ENCODE measurements at places on chromosomes 7 and 10.
A peak's percentile ranks its signal among the peaks of the same experiment; 100 is the strongest.

DNA sequence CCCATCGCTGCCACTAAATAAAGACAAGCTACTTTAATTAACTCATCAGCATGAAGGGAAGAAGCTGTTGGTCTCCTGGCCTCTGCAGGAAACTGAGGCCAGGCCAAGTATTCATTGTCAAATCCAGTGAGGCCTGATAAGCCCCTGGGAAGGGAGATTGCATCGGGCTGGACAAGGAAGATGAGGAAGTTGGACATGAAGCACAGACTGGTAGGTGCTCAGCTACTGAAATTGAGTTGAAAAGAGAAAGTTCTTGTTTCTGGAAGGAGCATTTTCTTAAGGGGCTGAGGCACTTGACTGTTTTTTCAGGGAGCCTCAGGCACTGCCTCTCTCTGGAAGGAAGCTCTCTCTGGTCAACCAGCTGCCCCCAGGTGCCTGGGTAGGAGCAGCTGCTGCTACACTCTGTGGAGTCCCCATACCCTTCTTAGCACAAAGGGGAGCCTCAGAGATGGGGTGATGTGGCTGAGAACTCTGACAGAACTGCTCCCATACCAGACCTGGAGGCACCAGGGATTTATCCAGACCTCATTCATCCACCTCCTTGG is 90.3 kb upstream of the IKZF1 start:
- DNase-seq, result no peak

DNA sequence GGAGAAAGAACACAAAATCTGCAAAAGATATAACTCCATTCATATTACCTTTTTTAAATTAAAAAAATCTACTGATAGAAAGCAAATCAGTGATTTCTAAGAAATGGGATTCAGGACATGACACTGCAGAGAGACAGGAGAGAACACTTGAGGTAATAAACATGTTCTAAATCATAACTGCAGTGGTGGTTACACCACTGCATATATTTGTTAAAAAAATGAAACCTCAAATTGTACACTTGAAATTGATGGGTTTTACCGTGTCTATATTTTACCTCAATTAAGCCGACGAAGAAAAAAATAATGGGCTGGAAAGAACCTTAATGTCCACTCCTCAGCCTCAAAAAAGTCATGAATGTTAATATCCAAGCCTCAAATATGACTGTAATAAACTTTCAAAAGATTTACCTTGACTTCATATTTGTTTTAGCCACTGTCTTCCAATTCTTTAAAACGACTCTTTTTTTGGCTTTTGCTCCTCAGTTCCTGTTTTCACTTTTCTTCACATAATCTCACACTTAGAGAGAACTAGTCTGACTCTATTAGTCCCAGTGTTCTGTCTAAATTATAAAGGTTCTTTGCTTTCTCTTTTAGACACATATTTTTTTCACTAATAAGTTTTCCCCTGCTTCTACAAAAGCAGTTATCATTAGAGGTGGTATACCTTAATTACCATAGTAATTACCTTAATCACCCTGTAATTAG is 502.4 kb downstream of the GRM8 start:
- DNase-seq, result no peak

- no peak for DNase-seq
Measured at GRCh38 chr10:21099291-21100062, 202.4 kb upstream of the NEBL start.

GRCh38 chr7:139860090-139860775 is 31.2 kb downstream of the TBXAS1 start:
- DNase-seq, result no peak

DNA sequence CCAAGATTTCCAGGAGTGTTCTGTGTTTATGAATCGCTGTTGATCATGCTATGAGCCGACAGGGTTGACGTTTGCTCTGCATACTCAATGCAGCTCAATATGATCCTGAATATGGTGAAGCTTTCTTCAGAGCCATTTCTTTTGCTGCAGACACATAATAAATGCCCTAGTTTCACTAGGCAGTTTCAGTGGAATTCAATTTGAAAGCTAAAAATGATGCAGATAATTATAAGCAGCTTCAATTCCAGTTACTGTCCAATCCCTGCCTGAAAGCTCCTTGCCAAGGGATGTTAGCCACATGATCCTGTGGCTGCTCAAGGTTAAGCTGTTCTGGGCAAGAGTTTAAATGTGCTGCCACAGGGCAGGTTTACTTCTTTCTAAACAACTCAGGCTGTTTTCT is 805.6 kb downstream of the NRG3 start:
- DNase-seq, result no peak

- peak; percentile 64 for DNase-seq
Measured at GRCh38 chr10:43137717-43138020, 576 bp upstream of the CSGALNACT2 start.

DNA sequence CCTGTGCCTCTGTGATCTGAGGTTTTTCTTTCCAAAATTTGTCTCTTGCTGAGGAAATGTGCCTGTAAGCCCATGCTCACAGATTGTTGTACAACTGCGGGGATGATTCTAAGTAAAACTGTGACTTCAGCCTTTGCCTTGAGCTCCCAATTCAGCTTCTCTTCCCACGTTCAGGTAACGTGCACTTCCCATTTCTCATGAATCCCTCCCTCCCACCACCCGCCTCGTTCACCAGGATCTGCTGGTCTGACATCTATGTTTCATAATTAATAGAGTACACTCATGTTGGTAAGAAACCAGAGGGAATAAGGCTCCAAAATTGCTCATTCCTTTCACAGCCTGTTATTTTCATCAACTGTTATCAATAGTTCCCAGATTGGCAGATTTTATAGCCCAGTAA is 332.6 kb upstream of the TPK1 start:
- no peak for DNase-seq

DNA sequence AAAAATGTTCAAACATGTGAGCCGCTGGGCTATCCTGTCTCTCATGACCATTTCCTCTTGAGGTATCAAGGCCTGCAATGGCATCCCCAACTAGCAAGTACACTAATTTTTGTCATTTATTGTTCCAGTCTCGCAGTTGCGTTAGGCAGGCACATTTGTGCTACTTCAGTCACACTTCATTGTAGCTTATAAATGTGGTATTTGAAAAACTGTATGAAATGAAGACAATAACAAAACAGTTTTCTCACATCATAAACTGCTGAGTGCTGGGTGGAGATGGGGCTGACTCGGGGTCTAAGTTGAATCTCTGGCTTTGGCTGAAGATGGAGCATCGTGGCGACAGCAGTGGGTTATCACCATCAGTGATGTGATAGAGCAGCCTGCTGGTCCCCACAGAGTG is 92.7 kb downstream of the FAM13C start:
- no peak for DNase-seq

DNA sequence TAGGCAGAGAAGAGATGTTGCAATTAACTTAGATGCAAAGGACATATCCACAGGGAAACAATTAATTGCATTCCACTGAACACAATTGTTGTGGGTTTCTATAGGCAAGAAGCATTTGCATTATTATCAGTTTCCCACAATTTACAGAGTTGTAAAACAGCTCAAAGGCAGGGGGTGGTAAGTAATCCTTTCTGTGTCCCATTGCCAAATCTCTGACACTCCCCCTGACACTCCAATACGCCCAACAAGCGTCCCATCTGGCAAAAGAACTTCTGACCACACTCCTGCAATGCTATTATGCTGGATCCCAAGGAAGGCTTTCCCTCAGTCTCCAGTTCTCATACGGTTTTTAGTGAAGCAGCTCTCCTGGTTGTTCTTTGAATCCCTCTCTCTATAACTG is 179.8 kb downstream of the CXCL12 start:
- peak; percentile 17 for DNase-seq

DNA sequence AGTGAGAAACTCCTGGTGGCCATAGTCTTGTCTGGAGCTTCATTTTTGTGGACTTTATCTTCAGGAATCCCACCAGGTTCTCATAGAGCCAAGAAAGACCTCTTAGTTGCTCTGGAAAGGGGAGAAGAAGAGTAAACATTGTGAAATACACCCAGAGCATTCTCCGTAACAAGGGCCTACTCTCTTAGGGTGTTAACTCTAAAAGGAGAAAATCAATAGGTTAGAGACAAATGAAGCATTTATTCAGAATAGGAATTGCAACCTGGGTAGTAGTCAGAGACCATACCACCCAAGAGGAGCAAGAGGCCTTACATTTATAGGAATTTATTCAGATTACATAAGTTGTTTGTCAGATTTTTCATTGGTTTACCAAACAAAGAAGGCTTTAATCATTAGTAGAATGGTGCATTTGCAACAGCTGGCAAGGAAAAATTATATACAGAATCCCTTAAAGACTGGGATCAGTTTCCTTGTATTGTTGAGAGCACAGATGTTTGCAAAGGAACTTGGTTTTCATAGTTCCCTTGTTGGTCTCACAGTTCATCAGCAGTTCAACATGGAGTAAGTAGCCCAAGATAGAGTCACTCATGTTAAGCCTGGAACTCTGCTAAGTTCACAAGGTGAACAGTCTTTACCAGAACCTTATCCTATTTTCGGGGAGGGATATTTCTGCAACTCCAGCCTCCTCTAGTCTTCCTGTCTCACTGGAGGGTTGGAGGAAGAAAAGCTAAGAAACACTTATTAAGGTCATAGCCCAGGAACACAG is 53.2 kb upstream of the TMEM140 start:
- DNase-seq, result no peak

GRCh38 chr7:407721-408539 is 111.7 kb downstream of the PDGFA start:
- DNase-seq, result no peak

DNA sequence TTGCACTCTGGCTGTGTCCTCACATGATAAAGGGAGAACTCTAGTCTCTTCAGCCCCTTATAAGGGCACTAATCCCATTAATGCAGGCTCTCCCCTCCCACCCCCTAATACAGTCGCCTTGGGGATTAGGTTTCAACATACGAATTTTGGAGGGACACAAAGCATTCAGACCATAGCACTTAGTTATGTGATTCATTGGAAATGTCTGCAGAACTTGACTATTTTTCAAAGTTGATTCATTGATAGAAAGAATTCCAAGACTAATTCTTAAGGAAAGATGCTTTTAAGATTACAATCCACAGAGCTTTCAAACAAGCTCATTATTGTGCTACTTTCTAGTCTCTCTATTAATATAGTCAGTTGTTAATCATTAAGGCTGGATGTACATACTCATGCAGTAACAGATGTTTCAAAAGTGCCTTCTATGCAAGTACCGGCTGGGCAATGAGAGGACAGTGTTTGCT is 85.3 kb upstream of the RPA3 start:
- no peak for DNase-seq

DNA sequence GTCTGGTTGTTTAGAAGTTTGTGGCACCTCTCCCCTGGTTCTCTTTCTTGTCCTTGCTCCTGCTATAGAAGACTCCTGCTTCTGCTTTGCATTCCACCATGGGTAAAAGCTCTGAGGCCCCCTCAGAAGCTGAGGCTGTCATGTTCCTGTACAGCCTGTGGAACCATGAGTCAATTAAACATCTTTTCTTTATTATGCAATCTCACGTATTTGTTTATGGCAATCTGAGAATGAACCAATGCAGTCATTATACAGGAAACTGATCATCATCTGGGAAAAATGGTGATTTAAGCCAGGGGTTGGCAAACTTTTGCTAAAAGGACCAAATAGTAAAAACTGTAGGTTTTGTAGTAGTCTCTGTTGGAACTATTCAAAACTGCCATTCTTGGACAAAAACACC is 175.4 kb downstream of the CSTF2T start:
- DNase-seq, result peak; percentile 49

DNA sequence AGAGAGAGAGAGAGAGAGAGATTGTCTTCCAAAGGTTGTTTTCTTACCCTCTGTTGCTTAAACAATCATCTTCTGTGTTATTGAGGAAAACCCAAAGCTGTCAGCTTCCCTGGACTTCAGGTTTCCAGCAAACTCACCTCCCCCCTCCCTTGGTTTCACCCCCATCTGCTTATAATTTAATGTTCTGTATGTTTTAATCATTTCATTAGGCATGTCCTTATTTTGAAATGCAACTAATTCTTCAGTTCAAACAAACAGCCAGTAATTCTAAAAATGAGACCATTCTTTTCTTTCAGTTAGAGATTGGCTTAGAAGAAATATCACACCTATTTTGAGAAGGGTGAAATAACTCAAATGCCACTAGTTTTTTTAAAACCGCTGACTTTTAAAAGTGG is 102.9 kb downstream of the FAM204A start:
- no peak for DNase-seq

DNA sequence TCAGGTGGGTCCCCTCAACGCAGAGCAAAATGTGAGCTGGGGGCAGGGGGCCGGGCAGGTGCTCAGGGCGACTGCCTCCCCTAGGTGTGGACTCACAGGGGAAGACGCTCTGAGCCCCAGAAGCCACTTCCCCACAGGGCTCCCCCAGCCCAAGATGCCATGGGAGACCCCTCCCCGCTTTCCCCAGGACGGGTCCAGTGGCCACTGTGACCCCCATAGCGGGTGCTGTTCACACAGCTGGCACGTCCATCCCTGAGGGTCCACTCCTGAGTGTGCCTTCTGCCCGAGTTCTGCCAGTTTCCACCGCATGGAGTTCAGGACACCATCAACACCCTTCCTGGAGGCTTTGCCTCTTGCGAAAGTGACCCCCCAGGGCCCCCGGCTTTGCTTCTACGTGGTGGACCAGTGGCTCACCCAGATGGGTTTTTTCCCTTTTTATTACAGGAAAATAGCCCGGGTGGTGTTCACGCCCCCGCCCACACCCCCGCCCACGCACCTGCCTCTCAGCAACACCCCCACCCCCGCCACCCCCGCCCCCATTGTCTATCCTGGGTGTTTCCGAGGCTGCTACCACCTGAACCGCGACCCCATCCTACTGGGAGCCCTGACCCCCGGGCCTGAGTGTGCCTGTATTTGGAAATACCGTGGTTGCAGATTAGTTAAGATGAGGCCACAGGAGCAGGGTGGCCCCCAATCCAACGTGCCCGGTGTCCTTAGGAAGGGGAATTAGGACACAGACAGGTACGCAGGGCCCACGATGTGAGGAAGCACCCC is 32.0 kb downstream of the ADAP1 start:
- no peak for DNase-seq

DNA sequence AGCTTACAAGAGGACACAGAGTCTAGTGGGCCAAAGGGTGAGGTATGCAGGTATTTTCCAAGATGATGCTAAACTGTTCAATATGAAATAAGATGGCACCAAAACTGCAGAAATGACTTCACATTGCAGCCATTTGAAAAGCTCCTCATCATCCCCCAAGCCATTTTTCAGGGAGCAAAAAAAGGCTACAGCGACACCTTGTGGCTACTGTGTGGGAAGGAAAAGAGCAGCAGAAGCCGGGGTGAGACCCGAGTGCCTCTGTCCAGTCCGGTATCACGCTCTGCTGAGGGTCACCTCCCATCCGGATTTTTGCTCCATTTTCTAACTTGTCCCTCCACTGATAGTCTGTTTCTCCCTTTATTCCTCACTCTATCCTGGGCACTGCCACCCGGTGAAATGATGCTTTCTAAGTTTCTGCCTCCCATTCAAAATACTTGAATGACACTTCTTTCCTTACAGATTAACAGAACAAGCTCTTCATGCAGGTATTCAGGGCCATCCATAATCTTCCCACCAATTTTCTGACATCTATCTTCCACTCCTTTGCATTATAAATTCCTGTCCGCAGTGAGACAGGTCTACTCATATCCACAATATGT is 220.2 kb downstream of the DGKI start:
- DNase-seq, result peak; percentile 69

- DNase-seq, result no peak
Measured at GRCh38 chr7:52154382-52154781, 837.8 kb upstream of the COBL start.

GRCh38 chr7:29486191-29486700 is 77.4 kb upstream of the PRR15 start:
- DNase-seq, result no peak

- no peak for DNase-seq
Measured at GRCh38 chr7:6917258-6917657, 91.2 kb upstream of the CCZ1B start.

All from fibroblast of pulmonary artery (primary cell).